ENCODE measurements at places on chromosomes 7 and 10.

- DNase-seq = no peak
Observed at GRCh38 chr7:2497065-2497464, 20.9 kb upstream of the GRIFIN start.

DNA sequence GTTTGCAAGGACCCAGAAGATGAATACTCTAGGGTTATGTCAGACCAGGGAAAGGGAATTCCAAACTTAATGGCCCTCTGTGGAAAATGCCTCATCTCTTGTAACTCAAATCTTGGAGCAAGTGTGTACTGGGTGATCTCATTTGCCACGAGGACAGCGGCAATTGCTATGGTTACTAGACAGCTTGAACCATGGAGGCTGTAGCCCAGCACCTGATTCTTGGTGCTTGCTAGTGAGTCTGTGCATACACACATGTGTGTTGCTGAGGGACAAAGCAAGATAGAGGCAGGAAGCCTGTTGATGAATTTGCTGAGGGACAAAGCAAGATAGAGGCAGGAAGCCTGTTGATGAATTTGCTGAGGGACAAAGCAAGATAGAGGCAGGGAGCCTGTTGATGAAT, 58.6 kb upstream of the FEZF1 start:
- no peak for DNase-seq

DNA sequence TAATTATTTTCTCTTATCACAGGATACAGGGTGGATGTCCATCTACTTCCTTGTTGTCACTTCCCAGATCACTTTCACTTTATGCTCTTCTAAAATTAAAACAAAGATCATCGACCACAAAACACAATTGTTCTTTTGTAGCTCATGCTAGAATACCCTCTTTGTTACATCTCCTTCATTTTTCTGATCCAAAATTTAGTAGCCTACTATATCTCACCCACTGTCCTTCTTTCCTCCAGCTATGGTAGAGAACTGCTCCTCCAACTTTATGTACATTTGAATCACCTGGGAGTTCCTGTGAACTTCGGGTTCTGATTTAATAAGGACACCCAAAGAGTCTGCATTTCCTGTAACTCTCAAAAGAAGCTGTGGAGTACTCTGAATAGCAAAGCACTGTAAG, 1.2 kb upstream of the AHR start:
- DNase-seq = no peak

DNA sequence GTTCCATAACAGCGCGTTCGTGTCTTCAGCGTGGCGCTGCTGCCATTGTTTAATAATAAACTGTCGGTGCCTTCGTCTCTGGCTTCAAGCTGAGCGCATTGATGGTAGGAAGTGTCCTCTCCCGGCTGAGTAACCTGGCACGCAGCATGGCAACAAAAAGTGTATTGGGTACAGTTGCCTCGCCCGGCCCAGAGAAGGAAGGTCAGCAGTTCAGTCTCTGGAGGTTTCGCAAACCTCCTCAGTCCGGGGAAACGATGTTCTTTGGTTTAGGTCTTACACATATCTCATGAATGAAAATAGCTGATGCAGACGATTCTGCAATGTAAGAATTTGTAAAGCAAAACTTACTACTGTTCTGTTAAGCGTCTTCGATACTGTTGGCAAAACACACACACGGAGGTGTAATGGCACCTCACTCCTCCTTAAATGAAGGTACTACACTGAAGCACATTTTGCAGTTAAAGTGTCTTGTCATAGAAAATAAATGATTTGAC, 739 bp upstream of the CCDC186 start:
- DNase-seq = no peak

DNA sequence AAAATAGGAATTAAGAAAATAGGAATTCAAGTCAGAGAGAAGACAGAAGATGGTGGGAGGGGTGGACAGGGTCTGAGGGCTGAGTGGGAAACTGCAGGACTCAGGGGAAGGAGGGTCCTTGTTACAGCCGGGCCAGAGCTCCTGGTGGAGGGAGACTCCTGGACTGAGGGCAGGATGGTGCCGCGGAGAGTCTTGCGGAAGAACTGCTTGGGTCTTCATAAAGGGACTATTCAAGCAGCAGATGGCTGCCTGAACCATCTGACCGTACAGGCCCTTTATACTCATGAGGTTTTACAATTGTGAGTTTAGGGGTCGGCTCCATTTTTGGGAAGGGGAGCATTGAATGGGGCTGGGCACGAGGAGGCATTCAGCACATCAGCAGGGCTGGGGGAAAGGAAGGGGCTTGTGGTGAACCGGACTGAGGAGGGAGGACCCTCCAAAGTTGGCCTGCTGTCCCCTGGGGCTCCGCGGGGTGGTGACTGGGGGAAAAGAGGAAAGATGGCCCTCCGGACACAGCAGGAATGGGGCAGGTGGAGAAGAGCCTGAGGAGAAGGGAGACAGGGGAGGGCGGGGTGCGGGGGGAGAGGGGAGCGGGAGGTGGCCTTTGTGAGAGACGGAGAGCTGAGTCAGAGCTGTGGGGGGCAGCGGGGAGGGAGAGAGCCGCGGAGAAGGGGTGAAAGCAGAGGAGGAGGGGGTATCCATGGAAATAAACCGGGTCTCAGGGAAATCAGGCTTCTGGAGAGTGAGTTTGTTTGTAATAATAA, 1.5 kb downstream of the FAM131B start:
- DNase-seq = no peak

DNA sequence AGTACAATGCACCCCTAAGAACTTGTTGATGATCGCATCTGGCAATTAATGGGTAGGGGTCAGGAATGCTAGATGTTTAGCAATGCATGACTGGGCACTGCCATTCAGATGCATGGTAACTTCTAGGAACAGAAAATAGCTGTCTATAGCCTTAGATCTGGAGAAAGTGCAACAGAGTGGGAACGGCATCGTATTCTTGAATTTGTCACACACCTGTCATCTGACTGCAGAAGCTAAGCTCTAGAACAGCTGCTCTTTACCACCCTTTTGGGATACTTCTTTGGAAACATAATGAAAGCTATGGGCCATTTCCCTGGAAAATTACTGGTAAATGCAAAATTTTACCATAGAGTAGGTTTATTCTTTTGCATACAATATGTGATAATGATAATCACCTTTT, 118.1 kb downstream of the SLC25A13 start:
- no peak for DNase-seq

GRCh38 chr10:79415736-79416577, 29.5 kb downstream of the ZCCHC24 start:
- DNase-seq = no peak

- no peak for DNase-seq
Observed at GRCh38 chr10:10208196-10208595, 809.5 kb upstream of the CELF2 start.

DNA sequence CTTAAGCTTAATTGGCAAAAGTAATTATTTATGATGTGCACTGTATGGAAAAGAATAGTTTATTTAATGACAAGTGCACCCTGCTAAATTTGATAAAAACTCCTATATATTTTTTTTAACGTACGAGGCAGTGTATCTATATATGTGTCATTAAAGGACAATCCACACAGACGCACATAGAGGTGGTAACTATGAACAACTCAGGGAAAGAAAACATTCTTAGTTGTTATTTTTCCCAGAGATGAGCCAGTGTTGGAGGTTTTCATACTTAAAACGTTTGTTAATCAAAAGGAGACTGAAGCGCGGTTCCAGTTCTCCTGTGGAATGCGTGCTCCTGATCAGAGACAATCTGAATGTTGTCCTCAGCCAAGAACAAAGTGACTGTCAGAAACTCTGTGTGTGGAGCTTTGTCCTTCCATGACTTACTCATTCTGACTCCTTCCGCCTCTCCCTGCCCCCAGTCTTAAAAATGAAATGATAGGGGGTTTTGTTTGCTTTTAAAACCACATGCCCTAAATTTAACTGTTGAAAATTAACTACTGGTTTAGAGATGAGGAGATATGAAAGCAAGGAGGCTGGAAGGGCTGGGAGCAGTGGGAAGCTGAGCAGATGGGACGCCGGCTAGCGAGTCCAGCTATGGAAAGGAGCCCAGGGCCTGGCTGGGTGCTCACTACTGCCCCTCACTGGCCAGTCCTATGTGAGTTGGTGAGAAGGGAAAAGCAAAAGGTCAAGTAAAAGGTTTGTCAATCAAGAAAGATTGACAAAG, 99.6 kb downstream of the SVIL start:
- DNase-seq = no peak

DNA sequence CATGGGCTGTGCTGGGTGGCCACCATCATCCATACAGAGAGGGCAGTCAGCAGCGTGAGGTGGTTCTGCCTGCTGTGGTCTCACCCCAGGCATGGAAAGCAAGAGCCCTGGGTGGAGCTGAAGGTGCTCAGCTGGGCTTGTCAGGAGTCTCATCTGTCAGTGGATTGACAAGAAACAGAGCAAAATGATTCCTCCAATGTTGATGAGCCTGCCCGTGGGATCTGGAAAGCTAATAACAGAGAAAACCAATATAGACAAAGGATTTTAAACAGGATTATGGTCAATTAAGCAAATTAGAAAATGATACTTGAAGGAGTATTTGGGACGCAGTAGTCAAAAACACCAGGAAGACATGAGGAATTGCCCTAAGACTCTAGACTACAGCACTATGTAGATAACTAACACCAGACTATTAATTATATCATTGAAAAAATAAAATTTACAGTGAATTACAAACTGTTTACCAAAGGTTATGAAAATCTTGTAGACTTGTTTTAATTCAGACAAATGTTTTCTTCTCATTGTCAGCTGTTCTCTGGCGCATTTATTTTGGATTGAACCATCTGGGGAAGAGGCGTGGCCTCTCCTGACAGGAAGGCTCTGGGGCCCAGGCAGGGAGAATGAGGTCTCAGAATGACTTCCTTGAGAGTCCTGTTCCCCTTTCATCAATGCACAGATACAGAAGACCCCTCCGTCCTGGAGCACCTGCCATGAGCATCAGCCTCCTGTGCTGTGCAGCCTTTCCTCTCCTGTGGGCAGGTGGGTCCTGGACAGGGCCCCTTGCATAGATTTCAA, 211.2 kb upstream of the PRSS58 start:
- no peak for DNase-seq

GRCh38 chr10:47239211-47239610, 60.8 kb upstream of the GDF10 start:
- DNase-seq = no peak

DNA sequence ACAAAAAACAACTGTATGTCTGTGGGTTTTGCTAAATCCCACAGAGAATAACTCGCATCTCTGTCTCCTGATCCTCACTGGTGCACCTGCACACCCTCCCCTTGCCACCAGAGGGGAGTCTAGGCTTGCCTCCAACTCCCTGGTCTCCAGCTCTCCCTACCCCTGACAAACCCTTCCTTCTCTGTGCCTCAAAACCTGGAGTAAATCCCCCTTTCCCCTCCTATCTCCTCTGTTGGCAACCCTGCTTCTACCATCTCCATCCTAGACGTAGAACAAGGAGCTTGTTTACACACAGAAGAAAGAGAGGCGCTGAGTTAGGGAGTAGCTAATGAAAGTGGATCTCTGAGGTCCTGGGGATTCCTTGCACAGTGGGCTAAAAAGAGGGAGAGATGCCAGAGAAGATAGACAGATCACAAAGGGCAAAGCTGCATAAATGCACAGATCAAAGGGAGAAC, 6.0 kb downstream of the MBLAC1 start:
- DNase-seq = peak; percentile 16

DNA sequence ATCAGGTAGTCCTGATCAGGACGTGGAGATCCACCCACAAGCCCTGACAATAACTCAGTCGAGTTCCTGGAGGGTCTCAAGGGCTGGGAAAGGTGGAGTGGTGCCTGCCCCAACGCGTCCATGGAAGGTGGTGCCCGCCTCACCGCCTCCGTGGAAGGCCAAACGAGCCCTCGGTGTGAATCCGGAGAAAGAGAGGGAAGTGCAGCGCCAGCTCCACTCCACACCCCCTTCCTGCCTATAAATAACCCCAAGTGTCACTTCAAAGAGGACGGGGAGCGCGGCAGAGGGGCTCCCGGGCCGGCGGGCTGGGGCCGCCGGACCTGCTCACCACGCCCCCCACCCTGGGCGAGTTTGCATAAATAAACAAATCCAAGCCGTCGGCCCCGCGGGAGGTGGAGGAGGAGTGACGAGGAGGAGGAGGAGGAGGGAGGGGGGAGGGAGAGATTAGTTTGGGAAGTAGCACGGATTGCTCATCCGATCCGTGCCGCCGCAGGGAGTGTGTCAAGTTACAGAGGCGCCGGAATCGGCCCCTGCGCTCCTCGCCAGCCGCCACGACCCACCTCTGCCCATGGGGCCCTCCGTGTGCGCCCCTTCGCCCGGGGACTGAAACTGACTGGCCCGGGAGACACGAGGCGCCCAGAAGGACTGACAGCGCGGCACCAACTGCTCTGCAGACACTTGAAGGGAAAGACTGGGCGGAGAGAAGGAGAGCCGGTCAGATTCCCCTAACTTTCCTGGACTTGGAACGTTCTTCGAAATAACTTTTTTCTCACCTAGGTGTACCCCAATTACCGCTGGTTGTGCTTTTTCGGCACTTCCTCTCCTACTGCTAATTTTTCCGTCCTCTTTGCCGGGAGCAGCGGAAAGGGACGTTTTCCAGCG, at the start of gene COL13A1:
TSS of gene COL13A1 (plus strand) at position 473 of the 882 bp plus-strand sequence. CDS start 518 bp downstream, outside the sequence.
- no peak for DNase-seq

DNA sequence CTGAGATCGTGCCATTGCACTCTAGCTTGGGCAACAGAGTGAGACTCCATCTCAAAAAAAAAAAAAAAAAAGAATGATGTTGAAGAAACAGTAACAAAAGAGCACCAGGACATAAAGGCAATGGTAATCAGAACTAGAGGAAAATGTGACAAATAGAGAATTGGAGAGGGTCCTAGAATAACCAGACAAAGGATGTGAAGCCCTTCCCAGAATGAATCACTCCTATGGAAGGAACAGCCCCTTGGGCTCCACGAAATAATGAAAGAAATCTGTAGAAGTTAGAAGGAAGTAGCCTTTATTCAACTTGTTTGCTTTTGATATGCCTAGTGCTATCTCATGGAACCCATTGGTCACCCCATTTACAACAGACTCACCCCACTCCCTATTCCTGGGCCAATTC, 169.2 kb downstream of the SUGCT start:
- DNase-seq = no peak

- DNase-seq = no peak
Observed at GRCh38 chr7:73749931-73750776, 11.6 kb upstream of the ABHD11 start.

DNA sequence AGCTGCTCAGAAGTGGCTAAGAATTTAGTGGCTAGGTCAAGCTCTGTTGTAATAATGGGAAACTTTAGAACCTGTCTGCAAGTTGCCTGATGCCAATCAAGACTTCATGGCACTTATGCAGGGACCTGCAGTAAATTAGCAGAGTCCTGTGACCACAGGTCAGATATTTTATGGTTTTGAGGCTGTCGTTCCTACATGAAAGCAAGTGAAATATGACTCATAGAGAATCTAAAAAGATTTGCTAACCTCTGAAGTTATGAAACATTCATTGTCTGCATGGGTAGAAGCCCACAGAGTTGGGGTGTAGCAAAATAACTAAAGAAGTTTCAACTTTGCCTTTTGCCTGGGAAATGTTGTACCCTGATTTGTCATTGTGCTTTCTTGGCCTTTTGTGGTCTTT, 32.3 kb downstream of the SLC39A12 start:
- DNase-seq = no peak

DNA sequence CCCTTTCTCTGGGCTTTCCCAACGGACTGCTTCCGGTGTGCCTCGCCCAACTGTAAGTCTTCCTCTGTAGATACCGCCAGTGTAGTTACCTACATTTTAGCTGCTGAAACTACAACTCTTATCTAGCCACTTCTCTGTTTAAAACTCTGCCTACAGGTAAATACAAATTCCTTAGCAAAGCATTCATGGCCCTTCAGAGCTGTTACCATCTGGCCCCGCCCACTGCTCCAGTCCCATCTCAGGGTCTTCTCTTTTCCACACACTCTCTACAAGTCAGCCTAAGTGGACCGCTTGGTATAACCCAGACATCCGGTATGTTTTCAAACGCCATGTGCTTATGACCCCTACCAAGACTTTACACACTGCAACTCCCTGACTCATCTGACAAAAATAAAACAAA, 41.0 kb upstream of the LAMB4 start:
- no peak for DNase-seq

- no peak for DNase-seq
Observed at GRCh38 chr7:22572937-22573336, 72.9 kb upstream of the STEAP1B start.
